ENCODE measurements at places on chromosomes 2 and 18.

- no peak for DNase-seq
These were observed 103.5 kb upstream of the TRIB2 start for GRCh38 chr2:12613137-12613835.

- DNase-seq = no peak
These were observed 49.6 kb upstream of the BZW1 start for GRCh38 chr2:200762127-200762526.

GRCh38 chr2:100692906-100693305 lies 127.0 kb upstream of the NPAS2 start:
- no peak for DNase-seq

DNA sequence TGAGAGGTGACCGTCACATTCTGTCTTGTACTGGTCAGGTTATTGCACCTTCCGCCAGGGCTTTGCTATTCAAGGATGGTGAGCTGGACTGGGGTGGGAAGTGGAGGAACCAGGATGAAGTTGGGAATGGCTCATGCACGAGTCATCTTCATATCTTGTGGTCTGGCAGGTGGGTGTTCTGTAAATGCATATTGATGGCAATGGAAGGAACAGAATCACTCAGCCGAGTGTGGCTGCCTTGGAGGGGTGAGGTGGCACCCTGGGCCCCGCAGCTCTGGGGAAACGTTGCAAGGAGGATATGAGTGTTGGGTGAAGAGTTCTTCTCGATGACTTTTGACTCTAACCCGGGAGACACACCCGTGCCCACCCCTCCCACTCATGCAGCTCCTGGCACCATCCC lies 1.2 kb downstream of the NEU2 start:
- no peak for DNase-seq

GRCh38 chr2:77007686-77008085 lies 514.5 kb downstream of the LRRTM4 start:
- DNase-seq = no peak

DNA sequence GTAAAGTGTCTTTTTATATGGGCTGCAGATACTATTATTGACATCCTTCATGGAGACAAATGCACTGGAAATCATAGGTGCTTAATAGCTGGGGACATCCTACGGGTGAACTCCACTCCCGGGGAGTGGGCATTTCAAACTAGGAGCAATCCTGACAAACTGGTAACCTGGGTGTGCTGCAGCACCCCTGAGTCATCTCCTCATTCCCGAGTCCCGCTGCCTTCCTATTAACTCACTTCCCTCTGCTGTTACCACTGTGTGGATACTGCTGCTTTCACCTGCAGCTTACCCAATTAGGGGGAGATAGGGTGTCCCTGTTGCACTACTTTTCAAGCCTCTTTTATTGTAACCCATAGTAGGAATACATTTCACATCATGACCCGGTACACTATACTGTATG lies 134.2 kb downstream of the RAPGEF4 start:
- no peak for DNase-seq
